ENCODE measurements at places on chromosomes 6 and 20.

DNA sequence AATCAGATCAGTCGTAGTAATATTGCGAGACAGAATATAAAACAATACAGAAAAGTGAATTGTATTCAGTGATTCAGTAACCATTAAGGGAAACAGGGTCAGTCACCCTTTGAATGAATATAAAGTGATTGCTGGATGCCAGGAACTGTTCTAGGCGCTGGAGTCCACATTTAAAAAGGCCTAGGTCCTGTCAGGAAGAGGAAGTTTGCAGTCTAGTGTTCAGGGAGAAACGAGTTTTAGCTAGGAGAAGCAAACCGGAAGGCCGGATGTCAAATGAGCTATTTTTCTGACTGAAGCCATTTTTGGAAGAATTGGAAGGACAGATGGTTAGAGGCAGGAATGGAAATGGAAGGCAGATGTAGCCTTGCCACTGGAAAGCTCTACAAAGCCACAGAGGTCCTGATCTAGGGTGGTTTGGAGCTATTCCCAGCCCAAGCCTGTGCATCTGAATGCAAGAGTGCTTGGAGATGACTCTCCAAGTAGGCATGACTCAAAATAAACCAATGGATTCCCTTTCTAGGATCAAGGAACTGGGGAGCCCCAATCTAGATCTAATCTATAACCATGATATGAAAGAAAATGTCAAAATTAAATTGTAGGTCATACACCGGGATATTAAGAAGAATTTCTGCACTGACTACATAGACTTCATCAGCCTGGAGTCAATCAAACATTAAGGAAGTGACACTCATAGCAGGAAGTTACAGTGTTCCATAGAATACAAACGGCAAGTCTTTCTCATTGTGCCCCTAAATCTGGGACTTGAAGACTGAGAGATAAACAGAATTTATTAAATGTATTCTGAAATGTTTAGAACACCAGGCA is 36.8 kb upstream of the CDKAL1 start:
- no peak for DNase-seq

DNA sequence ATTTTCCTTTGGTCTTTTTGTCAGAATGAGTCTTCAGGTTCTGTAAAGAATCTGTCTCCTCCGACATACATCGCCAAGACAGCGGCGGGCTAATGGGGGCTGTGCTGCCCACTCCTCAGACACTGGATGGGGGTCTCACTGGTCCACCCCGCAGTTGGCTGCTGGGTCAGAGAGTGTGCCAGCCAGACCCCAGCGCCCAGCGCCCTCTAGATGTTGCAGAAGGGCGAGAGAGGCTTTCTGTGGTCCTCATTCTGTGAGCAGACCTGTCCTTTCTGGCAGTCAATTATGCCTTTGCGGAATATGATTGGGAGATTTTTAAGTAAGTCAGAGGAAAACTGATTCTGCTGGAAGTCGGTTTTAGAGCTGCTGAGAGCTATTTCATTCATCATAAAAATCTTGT is 7.8 kb upstream of the CCR6 start:
- no peak for DNase-seq

DNA sequence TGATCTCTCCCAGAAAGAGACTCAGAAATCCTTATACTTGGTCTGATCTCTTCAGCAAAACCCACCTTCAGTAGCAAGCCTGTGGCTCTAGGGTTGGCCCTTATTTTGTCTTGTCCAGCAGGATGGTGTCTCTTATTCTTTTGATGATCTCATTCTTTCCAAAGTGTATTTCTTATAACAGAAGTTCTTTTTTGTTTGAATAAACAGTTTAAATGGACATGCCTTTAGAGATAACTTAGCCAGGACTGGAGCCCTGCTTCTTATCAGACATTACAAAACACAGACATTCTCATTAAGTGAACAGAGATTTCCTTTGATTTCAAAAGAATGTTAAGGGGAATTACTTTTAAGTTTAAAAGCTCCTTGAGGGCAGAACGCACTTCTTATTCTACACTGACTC is 31.7 kb downstream of the KCNS1 start:
- DNase-seq = no peak

- no peak for DNase-seq
Measured at GRCh38 chr6:126210398-126211075, 129.4 kb upstream of the CENPW start.

DNA sequence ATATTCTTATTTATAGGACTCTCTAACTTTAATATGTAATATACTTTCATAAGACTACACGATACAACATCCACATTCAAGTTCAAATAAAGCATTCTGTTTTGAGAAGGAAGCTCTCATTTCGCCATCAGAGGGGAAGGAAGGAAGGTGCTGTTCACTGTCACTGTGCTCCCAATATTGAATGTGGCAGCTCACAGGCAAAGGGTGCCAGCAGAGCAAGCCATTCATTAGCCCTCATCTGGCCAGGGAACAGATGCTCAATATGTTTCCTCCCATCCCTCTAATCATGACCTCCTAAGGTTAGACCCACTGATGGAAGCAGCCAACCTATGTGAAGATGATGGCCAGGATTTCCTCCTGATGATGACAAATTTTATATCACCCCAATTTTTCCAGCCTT is 154.4 kb downstream of the DST start:
- no peak for DNase-seq

DNA sequence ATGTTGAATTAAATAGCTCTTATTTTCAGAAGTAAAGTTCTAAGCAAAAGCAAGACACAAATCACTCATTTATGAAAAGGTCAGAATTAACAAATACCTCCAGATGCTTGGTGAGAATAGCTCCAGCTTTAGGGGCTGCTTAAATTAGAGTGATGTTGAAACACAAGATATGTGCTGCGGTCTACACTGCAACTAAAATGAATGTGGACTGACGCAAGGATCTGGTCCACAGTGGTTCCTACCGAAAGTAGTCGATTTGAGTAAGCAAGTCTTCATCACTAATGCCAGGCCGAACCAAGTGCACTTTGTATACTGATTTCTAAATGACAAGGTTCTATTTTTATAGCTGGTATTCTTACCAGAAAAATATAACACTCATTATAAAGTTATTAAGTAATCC is 96.3 kb downstream of the PRDM1 start:
- DNase-seq = no peak
